Kidney epithelial cell (primary cell): ENCODE measurements at places on chromosomes 6 and 20. TPM values are rescaled to one million over a fixed set of nuclear protein-coding genes. Genes with fewer than 3 reads are reported as not detected.

OXT gene
- not detected in 2 replicates for total RNA-seq

SLCO4A1 gene
- total RNA-seq, result 38.6 and 49.7 TPM in 2 replicates

MAS1L gene
- not detected in 2 replicates for total RNA-seq

FABP7 gene
- total RNA-seq, result not detected in 2 replicates

SAYSD1 gene
- total RNA-seq, result 10.5 and 11.3 TPM in 2 replicates

FRMD1 gene
- total RNA-seq, result not detected in 2 replicates

SLC16A10 gene
- total RNA-seq, result 1.0 and 1.4 TPM in 2 replicates

ARHGAP40 gene
- 2.8 and 5.6 TPM in 2 replicates for total RNA-seq

RFX6 gene
- not detected in 2 replicates for total RNA-seq

TCP1 gene
- 209 and 213 TPM in 2 replicates for total RNA-seq

CRISP3 gene
- total RNA-seq, result not detected in 2 replicates

PSMA7 gene
- 412 and 420 TPM in 2 replicates for total RNA-seq

CST5 gene
- total RNA-seq, result 0.34 and 2.6 TPM in 2 replicates

ZBTB22 gene
- total RNA-seq, result 17.5 and 18.4 TPM in 2 replicates

SLC26A8 gene
- total RNA-seq, result not detected in 2 replicates

EDN1 gene
- 53.3 and 59.8 TPM in 2 replicates for total RNA-seq

LAMA4 gene
- 4.7 and 5.6 TPM in 2 replicates for total RNA-seq

HLA-DOA gene
- total RNA-seq, result 0.71 and 1.6 TPM in 2 replicates

ZFP57 gene
- 0.07 and 0.08 TPM in 2 replicates for total RNA-seq

CLPSL1 gene
- total RNA-seq, result not detected in 2 replicates

PAK5 gene
- 0.07 and 0.17 TPM in 2 replicates for total RNA-seq

BMP7 gene
- total RNA-seq, result 21.8 and 30.5 TPM in 2 replicates

RBPJL gene
- not detected in 2 replicates for total RNA-seq

PHACTR3 gene
- total RNA-seq, result 0.14 TPM in 1 of 2 replicates, not detected in the other

OVOL2 gene
- 3.1 and 4.4 TPM in 2 replicates for total RNA-seq

LRRC73 gene
- not detected in 2 replicates for total RNA-seq

HSD17B8 gene
- 11.4 and 13.1 TPM in 2 replicates for total RNA-seq

BMP5 gene
- total RNA-seq, result under 0.01 TPM in 1 of 2 replicates, not detected in the other

ESR1 gene
- not detected in 2 replicates for total RNA-seq

PACRG gene
- total RNA-seq, result 0.29 and 1.7 TPM in 2 replicates

ADRM1 gene
- 193 and 216 TPM in 2 replicates for total RNA-seq

SPATS1 gene
- total RNA-seq, result not detected in 2 replicates

GRM4 gene
- 0.41 TPM in 1 of 2 replicates, not detected in the other for total RNA-seq

HDGFL1 gene
- total RNA-seq, result not detected in 2 replicates

TSBP1 gene
- total RNA-seq, result not detected in 2 replicates

SPTLC3 gene
- total RNA-seq, result 0.89 and 1.2 TPM in 2 replicates

BHLHE23 gene
- total RNA-seq, result not detected in 2 replicates

WFDC13 gene
- total RNA-seq, result not detected in 2 replicates

TMEM200A gene
- 17.1 and 20.0 TPM in 2 replicates for total RNA-seq

PTCHD4 gene
- 3.0 and 3.4 TPM in 2 replicates for total RNA-seq

CABLES2 gene
- 6.9 and 8.1 TPM in 2 replicates for total RNA-seq

POPDC3 gene
- total RNA-seq, result 0.58 and 0.82 TPM in 2 replicates

TSHZ2 gene
- 1.0 and 1.4 TPM in 2 replicates for total RNA-seq

CLIC5 gene
- total RNA-seq, result 3.2 and 3.5 TPM in 2 replicates

SLC35D3 gene
- not detected in 2 replicates for total RNA-seq
